ENCODE measurements at places on chromosomes 7 and 10.

DNA sequence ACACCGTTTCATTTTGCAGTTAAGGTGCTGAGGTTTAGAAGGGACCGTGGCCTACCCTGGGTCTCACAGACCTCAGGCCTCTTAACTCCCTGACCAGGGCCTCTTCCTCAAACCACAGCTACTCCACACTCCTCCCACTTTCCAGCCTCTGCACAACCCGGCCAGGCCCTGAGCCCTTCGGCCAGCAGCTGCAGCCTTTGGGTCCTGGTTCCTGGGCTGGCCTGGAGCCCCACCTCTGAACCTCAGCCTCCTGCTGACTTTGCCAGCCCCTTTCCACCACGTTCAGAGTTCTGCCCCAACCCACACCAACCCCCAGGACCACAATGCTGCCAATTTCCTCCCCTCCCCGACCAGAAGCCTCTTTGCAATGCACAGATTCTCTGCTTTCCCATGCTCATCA lies 84.1 kb downstream of the VOPP1 start:
- DNase-seq, result no peak

- DNase-seq, result no peak
Measured at GRCh38 chr7:99628471-99629465, 12.0 kb downstream of the ZSCAN25 start.

GRCh38 chr10:4813496-4813895 lies 12.5 kb upstream of the AKR1E2 start:
- DNase-seq, result no peak

DNA sequence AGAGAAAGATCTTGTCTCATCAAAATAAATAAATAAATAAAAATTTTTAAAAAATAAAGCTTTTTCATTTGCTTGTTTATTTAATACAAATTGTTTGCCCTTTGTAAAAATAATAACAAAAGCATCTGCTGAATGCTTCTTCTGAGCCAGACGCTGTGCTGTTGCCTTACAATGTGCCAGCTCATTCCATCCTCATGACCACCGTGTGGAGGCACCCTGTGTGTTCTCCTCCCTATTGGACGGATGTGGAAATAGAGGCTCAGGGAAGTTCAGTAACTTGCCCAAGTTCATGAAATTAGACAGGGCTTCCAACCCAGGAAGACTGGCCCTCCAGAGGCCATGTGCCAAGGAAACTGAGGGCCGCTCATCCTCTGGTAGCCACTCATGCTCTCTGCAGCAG lies 120.6 kb downstream of the SH3PXD2A start:
- no peak for DNase-seq

- no peak for DNase-seq
Measured at GRCh38 chr7:84847790-84848189, 339.1 kb downstream of the SEMA3D start.

DNA sequence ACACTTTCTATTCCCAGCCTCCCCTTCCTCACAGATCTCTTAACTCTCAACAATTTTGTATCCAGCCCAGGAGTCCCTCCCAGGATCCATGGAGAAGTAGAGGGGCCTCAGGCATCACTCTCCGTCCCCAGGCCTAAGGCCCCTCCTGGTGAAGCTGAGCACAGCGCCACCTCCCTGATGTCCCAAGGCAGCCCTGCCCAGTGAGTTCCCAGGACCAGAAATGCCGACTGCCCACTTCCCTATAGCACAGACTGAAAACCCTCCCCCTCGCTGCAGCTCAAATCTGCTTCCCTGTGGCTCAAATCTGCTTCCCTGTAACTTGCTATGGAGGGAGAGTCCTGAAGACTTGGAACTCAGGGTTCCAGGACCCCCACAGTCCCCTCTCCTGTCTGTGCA lies 35.6 kb downstream of the YKT6 start:
- no peak for DNase-seq

DNA sequence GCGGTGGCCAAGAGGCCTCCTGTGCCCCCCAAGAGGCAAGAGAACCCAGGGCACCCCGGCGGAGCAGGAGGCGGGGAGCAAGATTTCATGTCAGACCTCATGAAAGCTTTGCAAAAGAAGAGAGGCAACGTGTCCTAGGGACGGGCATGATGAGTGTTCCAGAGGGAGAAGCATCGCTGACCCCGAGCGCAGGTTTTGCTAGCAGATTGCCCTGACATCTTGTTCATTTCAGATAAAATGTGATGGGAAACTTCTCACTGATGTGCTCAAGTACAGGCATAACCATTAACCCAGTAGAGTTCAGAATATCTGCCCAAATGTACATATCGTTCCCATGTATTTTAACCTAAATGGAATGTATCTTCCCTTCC lies 129.2 kb downstream of the APBB1IP start:
- no peak for DNase-seq

DNA sequence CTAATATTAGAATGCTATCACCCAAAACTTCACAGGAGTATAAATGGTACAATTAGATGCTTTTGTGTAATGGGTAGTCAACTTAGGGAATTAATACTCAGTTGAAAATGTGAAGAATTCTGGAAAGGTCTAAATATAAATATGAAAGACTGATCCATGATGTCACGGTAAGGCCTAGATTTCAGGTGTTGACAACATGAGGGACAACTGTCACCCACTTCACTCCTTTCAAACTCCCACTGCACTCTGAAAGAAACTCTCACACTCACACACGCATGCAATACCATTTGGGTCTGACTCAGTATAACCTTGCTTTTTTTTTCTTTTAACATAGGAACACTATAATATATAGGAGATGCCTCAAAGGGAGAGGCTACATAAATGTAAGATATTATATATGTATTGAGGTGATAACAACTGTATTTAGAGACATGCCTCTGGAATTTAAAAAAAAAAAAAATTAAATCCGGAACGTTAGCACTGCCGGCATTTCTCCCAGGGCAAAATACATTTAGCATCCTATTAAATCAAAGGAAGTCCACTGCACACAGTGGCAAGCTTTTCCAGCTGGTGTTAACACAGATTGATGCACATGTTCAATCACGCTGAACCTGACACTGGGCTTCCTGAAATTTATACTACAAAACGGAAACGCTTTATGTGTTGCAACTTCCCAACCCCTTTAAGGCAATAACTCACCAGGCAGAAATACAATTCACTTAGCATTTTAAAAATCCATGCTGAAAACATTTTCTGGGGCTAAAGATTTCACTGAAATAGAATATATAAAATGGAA lies 74.9 kb downstream of the RSU1 start:
- no peak for DNase-seq

- no peak for DNase-seq
Measured at GRCh38 chr10:75528392-75528791, 97.0 kb downstream of the LRMDA start.

DNA sequence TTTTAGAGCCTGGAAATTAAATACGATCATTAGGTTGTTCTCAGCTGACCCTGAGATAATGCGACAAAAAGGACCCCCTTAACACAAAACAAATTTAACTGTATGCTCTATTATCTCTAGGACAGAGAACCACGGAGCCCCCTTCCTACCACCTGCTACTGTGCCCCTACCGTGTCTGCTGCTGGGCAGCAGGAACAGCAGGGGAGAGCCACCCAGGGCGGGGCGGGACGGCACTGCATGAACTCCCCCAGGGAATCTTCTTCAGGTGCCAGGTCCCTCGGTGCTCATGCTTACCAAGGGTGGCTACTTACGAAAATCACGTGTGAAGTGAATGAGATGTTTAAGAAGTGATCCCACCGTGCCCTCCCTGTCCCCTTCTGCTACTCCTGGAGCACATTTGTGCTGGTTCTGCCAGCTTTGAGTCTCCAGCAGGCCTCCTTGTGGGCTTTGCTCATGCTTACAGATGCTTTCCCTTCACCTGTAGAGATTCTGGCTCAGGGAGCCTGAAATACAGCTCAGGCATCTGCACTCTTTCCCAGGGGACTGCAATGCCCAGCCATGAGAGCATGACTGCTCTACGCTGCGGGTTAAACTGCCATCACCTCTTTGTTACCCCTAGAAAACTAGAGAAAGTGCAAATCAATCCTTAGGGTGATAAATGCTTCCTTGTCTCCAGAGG lies 59.9 kb downstream of the MRPL32 start:
- no peak for DNase-seq

DNA sequence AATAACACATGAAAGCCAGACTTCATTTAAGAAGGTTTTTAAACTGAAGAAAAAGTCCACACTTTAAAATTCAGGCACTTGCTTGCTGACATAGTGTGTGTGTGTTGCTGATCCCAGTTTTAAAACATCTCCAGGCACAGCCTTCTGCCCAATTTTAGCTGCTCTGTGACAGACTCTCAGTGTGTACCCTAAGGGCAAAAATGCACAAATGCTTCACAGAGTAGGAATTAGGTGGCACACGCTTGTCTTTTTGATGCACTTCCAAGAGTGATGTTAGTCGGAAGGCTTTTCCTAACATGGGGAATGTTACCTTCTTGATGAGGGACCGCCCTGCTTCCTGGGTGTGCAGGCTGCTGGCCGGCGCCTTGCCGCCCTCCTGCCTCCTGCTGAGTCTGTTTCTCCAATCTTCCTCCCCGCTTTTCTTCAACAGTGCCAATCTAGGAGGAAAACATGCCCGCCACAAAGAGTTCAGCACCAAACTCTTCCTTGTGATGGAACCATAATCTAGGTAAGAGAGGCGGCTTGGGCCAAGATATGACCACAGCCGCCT lies 122.3 kb downstream of the SVIL start:
- no peak for DNase-seq

- no peak for DNase-seq
Measured at GRCh38 chr7:2483494-2483893, 7.3 kb upstream of the GRIFIN start.

- no peak for DNase-seq
Measured at GRCh38 chr7:114937446-114937845, 15.6 kb downstream of the MDFIC start.

GRCh38 chr10:44424957-44425356 lies 40.1 kb upstream of the CXCL12 start:
- no peak for DNase-seq

DNA sequence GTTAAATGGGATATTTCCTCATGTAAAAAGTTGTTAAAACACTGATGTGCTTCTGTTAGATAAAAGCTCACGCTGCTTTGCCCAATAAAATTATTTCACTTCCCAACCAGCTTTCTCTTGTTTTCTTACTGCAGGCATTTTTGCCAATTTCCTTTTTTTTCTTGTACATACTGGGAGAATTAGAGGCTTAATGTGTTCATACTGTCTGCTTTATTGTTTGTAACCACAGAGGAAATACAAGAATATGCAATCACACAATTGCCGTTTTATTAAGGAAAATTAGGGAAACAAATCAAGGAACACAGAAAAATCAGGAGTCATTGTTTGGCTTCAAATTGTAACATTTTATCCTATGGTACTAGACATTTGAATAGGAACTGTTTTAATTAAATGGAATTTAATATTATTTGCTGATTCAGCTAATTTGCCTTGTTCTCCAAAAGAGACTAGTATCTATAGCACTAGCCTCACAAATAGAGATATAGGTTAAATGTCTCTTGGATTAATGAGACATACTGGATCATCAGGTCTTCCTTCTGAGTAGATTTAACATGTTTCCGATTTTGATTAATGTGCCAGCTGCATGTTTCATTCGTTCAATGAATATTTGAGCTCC lies 6.4 kb upstream of the VWA2 start:
- no peak for DNase-seq

DNA sequence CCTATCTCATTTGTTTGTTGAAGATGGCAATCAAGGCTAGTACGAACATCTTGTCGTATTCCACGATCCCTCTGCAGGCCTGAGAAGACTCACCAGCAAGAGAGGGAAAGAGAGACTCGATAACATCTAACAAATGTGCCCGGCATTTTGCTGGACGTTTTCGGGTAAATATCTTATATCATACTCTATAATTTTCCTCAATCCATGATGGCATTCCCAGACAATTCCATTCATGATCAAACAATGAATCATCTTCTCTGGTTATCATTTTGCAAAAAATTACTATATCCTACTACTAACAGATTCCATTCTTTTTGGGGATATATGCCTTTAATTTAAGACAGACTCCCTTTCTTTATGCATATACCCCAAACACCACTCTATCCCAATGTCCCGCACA lies 118.1 kb downstream of the TYW1B start:
- no peak for DNase-seq

DNA sequence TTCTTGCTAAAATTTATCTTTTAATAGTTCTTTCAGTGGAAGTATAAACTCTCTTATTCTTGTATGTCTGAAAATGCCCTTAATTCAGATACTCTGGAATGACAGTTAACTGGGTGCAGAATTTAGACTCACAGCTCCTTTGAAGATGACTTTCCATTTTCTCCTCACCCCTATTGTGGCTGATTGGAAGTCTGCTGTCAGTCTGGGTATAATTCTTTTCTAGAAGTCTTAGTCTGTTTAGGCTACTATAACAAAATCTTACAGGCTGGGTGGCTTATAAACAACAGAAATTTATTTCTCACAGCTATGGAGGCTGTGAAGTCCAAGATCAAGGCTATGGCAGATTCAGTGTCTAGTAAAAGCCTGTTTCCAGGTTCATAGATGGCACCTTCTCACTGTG lies 145.2 kb upstream of the GDF10 start:
- DNase-seq, result no peak

DNA sequence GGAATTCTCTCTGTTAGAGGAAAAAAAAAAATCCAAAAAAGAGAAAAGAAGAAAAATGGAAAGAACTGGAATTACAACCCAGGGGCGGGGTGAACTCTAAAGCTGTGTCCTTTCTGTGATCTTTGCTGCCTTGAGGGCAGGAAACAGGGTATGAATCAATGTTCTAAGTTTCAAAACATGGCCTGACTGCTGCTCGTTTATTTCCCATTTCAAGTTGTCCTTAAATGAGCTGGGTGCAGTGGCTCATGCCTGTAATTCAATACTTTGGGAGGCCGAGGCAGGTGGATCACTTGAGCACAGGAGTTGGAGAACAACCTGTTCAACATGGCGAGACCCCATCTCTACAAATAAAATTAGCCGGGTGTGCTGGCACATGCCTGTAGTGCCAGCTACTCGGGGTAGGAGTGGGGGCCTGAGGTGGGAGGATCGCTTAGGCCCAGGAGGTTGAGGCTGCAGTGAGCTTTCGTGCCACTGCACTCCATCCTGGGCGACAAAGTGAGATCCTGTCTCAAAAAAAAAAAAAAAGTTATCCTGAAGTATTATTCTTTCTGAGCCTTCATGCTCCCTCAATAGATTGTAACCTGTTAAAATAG lies 24.7 kb upstream of the TFAM start:
- no peak for DNase-seq

- no peak for DNase-seq
Measured at GRCh38 chr7:125506331-125506730, 576.7 kb upstream of the POT1 start.

GRCh38 chr10:49362596-49363260 lies 33.2 kb downstream of the DRGX start:
- DNase-seq, result no peak

- DNase-seq, result no peak
Measured at GRCh38 chr10:101967713-101968112, 88.3 kb downstream of the ARMH3 start.

DNA sequence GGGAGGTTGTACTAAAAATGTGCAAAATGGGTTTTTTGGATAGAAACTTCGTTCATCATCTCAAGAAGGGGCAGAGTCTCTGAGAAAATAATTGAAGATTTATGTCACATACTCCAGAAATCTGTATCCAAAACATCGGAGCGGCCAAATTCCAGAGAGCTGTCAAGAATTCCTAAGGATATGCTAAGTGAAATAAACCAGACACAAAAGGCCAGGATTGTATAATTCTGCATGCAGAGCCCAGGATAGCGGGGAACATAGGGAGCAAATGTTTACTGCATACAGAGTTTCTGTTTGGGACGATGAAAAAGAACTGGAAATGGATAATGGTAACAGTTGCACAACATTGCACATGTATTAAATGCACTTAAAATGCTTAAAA lies 224.2 kb upstream of the AUTS2 start:
- no peak for DNase-seq

GRCh38 chr10:77620731-77621130 lies 16.9 kb downstream of the KCNMA1 start:
- no peak for DNase-seq

All from liver (tissue), 10 donors.